ENCODE measurements at places on chromosomes 4 and X. TPM values are rescaled to one million over a fixed set of nuclear protein-coding genes. Genes with fewer than 3 reads are reported as not detected.

Gene NUP62CL
- 3.5 TPM for total RNA-seq

Gene TCEAL5
- total RNA-seq = not detected

Gene MAPK10
- total RNA-seq = 4.1 TPM

DNA sequence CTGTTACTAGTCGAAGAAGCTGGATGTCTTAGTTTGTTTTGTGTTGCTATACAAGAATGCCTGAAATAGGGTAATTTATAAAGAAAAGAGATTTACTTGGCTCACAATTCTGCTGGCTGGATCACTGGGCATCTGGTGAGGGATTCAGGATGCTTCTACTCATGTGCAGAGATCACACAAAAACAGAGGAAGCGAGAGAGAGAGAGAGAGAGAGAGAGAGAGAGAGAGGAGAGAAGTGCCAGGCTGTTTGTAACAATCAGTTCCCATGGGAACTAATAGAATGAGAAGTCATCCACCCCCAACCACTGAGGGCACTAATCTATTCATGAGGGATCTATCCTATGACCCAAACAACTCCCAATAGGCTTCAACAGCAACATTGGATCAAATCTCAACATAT lies 66.2 kb upstream of the FAM9A start:
- no peak overlapping the region for H3K4me3 ChIP-seq
- H3K27ac ChIP-seq = no peak overlapping the region
- H3K4me1 ChIP-seq = no peaks in the 10 kb centered on the region
- no peaks in the 10 kb centered on the region for H3K36me3 ChIP-seq

DNA sequence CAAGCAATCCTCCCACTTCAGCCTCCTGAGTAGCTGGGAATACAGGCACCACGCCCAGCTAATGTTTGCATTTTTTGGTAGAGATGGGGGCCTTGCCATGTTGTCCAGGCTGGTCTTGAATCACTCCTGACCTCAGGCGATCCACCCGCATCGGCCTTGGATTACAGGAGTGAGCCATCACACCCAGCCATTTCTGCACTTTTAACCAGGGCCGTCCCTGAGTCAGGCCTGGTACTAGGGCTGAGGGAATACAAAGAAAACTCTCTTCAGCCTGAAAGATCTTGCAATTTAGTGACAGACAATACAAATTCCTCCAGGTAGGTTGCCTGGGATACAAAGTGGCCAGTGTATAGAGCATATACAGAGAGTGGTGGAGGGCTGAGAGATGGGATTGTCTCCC lies 65.8 kb downstream of the BCOR start:
- H3K36me3 ChIP-seq = no peaks in the 10 kb centered on the region
- DNase-seq = no peak
- no peaks in the 10 kb centered on the region for H3K4me1 ChIP-seq
- H3K27ac ChIP-seq = no peak overlapping the region
- no peaks in the 10 kb centered on the region for H3K27me3 ChIP-seq
- no peak overlapping the region for H3K4me3 ChIP-seq

Gene IBSP
- total RNA-seq = not detected

- DNase-seq = no peak
- H3K36me3 ChIP-seq = no peaks in the 10 kb centered on the region
- H3K27ac ChIP-seq = no peak overlapping the region
- H3K4me3 ChIP-seq = no peak overlapping the region
- no peaks in the 10 kb centered on the region for H3K27me3 ChIP-seq
These were observed 6.5 kb upstream of the STBD1 start for GRCh38 chr4:76300012-76300411.

GRCh38 chr4:13201241-13201640 lies 282.9 kb downstream of the RAB28 start:
- no peaks in the 10 kb centered on the region for H3K4me1 ChIP-seq
- DNase-seq = no peak
- H3K4me3 ChIP-seq = no peak overlapping the region
- no peak overlapping the region for H3K27ac ChIP-seq

Gene NEUROG2
- total RNA-seq = not detected

- H3K27me3 ChIP-seq = peaks cover 97% of the 10 kb centered on the region
- H3K4me1 ChIP-seq = no peaks in the 10 kb centered on the region
- no peaks in the 10 kb centered on the region for H3K36me3 ChIP-seq
- H3K27ac ChIP-seq = no peak overlapping the region
- no peak for DNase-seq
These were observed 1.8 kb downstream of the ZIC3 start for GRCh38 chrX:137567682-137568232.

Gene MID1IP1
- total RNA-seq = 23.9 TPM

DNA sequence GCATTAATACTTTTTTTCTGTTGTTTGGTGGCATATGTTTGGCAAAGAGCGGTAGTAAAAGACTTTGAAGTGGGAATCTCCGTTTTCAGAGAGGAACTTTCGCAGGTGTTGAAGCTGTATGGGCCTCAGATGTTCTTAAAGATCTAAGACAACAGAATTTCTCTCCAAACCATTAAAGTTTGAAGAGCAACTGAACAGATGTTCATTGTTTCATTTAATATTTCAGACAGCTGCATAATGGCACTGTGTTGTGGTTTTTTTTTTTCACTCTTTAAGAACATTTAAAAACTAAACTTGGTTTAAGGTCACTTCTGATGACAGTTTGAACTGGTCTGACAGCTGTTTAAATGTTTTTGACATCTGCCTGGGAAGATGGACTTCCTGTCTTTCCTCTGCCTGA lies 882.7 kb upstream of the PCDH10 start:
- no peak for DNase-seq
- no peak overlapping the region for H3K27ac ChIP-seq
- no peaks in the 10 kb centered on the region for H3K36me3 ChIP-seq

- no peaks in the 10 kb centered on the region for H3K4me1 ChIP-seq
- DNase-seq = no peak
- no peak overlapping the region for H3K4me3 ChIP-seq
- H3K36me3 ChIP-seq = no peaks in the 10 kb centered on the region
- no peaks in the 10 kb centered on the region for H3K27me3 ChIP-seq
These were observed 365.0 kb downstream of the GPM6A start for GRCh38 chr4:175447016-175447415.

GRCh38 chr4:25727711-25728493 lies 72.3 kb downstream of the SLC34A2 start:
- no peaks in the 10 kb centered on the region for H3K27me3 ChIP-seq
- H3K4me3 ChIP-seq = no peak overlapping the region
- no peak overlapping the region for H3K27ac ChIP-seq
- H3K36me3 ChIP-seq = no peaks in the 10 kb centered on the region

GRCh38 chrX:68511255-68511654 lies 12.4 kb downstream of the YIPF6 start:
- no peak overlapping the region for H3K4me3 ChIP-seq
- no peaks in the 10 kb centered on the region for H3K27me3 ChIP-seq
- DNase-seq = peak; percentile 18

DNA sequence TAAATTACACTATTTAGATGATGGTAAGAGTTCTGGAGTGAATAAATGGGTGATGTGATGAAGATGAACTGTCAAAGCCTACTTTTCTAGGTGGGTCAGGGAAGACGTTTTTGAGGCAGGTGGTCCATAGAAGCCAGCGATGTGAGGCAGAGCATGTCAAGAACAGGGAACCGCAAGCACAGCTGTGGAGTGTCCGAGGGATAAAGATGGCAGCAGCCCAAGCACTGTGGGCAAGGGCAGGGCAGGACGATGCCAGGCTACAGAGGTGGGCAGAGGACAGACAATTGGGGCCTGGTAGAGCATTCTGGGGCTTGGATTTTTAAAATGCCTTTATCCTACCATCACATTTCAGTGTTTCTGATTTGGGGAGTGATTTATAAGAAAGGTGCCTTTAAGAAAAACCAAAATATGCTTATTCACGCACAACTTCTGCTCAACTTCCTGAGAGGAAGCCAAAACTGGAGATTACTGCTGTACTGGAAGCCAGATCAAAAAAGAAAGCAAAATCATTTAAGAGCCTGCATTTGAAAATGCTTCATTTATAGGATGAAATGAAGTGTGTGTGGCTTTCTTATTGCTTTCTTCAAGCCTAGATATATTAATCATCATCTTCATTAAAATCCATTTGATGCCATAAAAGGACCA lies 119.0 kb upstream of the WDR17 start:
- no peak for DNase-seq
- no peaks in the 10 kb centered on the region for H3K36me3 ChIP-seq
- H3K27me3 ChIP-seq = no peaks in the 10 kb centered on the region

Gene TRPC5OS
- total RNA-seq = not detected

GRCh38 chr4:180380733-180381132 lies 1862.5 kb upstream of the TENM3 start:
- H3K27ac ChIP-seq = no peak overlapping the region
- H3K36me3 ChIP-seq = no peaks in the 10 kb centered on the region
- no peaks in the 10 kb centered on the region for H3K4me1 ChIP-seq
- no peak overlapping the region for H3K4me3 ChIP-seq
- DNase-seq = no peak

- H3K36me3 ChIP-seq = no peaks in the 10 kb centered on the region
- H3K27me3 ChIP-seq = no peaks in the 10 kb centered on the region
- H3K4me3 ChIP-seq = no peak overlapping the region
- no peaks in the 10 kb centered on the region for H3K4me1 ChIP-seq
These were observed 64.5 kb upstream of the STX18 start for GRCh38 chr4:4606321-4606720.

Gene KCNIP4
- total RNA-seq = not detected

GRCh38 chr4:38983787-38984598 lies 48.2 kb downstream of the TMEM156 start:
- H3K4me3 ChIP-seq = no peak overlapping the region
- no peak overlapping the region for H3K27ac ChIP-seq
- no peaks in the 10 kb centered on the region for H3K27me3 ChIP-seq
- no peaks in the 10 kb centered on the region for H3K36me3 ChIP-seq
- no peaks in the 10 kb centered on the region for H3K4me1 ChIP-seq
- no peak for DNase-seq

- DNase-seq = no peak
- no peaks in the 10 kb centered on the region for H3K27me3 ChIP-seq
- H3K27ac ChIP-seq = no peak overlapping the region
- H3K36me3 ChIP-seq = no peaks in the 10 kb centered on the region
- no peak overlapping the region for H3K4me3 ChIP-seq
These were observed 715.4 kb downstream of the GRXCR1 start for GRCh38 chr4:43607827-43608461.

GRCh38 chr4:140187316-140187695 lies 33.3 kb upstream of the MAML3 start:
- peak overlapping the region; percentile 45 for H3K27ac ChIP-seq
- peaks cover 11% of the 10 kb centered on the region for H3K4me1 ChIP-seq
- no peak for DNase-seq
- no peaks in the 10 kb centered on the region for H3K36me3 ChIP-seq
- H3K27me3 ChIP-seq = no peaks in the 10 kb centered on the region

Gene VBP1
- total RNA-seq = 20.1 TPM

All from transverse colon (tissue), 4 donors.